ENCODE measurements at places on chromosomes 13 and 19.

- DNase-seq: no peak
These were observed 44.5 kb upstream of the PARP4 start for GRCh38 chr13:24557081-24557480.

- DNase-seq: no peak
These were observed 21.5 kb upstream of the SIN3B start for GRCh38 chr19:16807549-16808284.

GRCh38 chr13:95403349-95404140, 102.3 kb upstream of the ABCC4 start:
- no peak for DNase-seq

- DNase-seq: no peak
These were observed 613.2 kb upstream of the SLITRK5 start for GRCh38 chr13:87057807-87058520.

GRCh38 chr19:31761281-31761913, 412.2 kb upstream of the TSHZ3 start:
- DNase-seq: no peak

DNA sequence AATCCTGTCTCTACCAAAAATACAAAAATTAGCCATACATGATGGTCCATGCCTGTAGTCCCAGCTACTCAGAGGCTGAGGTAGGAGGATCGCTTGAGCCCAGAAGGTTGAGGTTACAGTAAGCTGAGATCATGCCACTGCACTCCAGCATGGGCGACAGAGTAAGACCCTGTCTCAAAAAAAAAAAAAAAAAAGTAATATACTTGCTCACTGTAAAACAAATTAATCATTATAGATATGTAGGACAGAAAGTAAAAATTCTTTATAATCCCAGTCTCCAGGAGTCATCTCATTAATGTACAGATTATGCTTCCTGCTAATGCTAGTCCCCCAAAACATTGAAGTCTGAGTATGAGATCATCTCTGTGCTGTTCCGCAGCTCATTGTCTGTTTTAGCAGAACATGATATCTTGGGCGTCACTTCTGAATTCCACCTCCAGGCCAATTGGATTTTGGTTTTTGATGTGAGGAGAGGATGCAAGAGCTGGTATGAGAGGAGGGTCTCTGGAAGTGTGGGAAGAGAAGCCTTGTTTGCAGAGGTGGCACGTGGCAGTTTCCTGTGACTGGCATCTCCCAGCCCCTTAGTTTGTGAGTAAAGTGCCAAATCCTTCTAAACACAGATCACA, 75.4 kb upstream of the NPAS1 start:
- no peak for DNase-seq

DNA sequence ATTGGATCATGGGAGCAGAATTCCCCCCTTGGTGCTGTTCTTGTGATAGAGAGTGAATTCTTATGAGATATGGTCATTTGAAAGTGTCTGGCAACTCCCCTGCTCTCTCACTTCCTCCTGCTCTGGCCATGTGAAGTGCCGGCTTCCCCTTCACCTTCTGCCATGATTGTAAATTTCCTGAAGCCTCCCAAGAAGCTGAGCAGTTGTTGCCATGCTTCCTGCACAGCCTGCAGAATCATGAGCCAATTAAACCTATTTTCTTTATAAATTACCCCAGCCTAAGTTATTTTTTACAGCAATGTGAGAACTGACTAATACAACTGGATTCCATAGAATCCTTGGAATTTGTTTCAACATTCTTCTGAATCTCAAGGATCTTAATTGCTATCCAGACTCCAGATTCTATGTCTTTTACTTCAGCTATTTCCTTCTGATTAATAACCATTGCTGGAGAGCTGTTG, 328.1 kb downstream of the SLITRK5 start:
- no peak for DNase-seq

- no peak for DNase-seq
These were observed 1090.4 kb downstream of the PCDH9 start for GRCh38 chr13:66139701-66140100.

- peak; percentile 42 for DNase-seq
These were observed 926 bp upstream of the HNRNPUL1 start for GRCh38 chr19:41263042-41263849.

GRCh38 chr13:77919921-77920294, 1.3 kb upstream of the EDNRB start:
- DNase-seq: no peak

- no peak for DNase-seq
These were observed 145.3 kb downstream of the PDS5B start for GRCh38 chr13:32731576-32731975.

GRCh38 chr19:3788996-3789778, 3.0 kb upstream of the MATK start:
- no peak for DNase-seq

- DNase-seq: no peak
These were observed 6.8 kb downstream of the ZNF564 start for GRCh38 chr19:12544401-12544876.

DNA sequence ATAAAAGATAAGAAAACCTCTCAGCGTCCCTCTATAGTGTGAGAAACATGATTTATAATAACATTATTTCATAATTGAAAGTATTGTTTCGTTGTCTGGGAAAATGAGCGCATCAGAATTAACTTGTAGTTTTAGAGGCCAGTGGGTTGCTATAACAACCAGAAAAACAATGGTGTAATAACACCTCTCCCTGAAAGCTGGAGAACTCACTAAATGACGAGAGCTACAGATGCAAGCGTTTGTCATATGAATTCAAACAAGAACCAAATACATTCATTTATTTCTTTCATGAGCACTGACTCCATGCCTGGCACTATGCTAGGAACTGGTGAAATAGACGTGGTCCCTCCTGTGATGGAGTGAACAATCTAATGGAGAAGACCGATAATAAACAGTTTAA, 16.3 kb downstream of the KBTBD7 start:
- DNase-seq: peak; percentile 7
